Cardiac ventricle fibroblast (primary cell): ENCODE measurements at places on chromosomes 2 and 18. TPM values are rescaled to one million over a fixed set of nuclear protein-coding genes. Genes with fewer than 3 reads are reported as not detected.

SLC66A3 gene
- 39.0 and 42.7 TPM in 2 replicates for total RNA-seq

TUBB8B gene
- 0.50 TPM in 1 of 2 replicates, not detected in the other for total RNA-seq

GREB1L gene
- 0.12 and 0.15 TPM in 2 replicates for total RNA-seq

RAB6D gene
- not detected in 2 replicates for total RNA-seq
